ENCODE measurements at places on chromosomes 3 and 15.

DNA sequence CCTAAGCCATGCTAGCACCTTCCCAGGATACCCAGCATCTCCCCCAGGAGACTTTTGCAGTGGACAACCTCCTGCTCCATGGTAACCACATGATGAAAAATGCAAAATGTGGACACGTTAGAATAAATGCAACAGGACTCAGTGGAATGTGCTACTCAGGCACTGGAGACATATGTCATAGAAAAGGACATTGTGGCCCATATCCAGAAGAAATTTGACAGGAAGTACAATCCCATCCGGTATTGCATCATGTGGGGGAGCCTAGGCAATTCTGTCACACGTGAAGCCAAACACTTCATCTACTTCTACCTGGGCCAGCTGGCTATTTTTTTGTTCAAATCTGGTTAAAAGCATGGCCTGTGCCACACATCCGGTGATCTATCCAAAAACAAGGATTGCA lies 227.2 kb upstream of the GPR149 start:
- no peak for DNase-seq

DNA sequence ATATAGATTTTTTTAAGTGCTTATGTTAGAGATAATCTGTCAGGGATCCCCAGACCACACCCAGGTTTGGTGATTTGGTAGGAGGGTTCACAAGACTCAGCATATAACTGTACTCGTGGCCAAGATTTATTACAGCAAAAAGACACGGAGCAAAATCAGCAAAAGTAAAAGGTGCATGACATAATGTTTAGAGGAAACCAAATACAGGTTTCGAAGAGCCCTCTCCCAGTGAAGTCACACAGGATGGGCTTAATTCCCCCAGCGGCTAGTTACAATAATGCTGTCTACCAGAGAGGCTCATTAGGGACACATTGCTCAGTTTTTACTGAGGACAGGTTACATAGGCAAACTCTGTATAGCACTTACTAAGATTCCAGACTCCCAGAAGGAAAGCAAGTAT lies 36.5 kb downstream of the MYO5A start:
- DNase-seq = no peak

DNA sequence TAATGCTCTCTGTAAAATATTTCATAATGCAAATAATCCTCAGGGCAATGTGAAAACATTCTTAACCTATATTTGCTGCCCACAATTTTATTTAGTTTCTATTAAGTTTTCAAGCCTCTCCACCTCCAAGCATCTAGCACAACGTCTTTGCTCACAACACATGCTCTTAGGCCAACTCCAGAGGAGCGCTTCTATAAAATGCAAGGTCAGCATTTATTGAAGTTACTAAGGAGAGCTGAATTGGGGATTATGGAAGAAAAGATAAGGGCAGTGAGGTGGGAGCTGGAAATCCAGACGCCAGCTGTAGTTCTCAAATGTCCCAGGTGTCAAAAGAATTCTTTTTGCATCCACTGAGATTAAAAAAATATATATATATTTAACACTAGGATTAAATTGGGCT lies 996 bp downstream of the RABL3 start:
- DNase-seq = no peak

DNA sequence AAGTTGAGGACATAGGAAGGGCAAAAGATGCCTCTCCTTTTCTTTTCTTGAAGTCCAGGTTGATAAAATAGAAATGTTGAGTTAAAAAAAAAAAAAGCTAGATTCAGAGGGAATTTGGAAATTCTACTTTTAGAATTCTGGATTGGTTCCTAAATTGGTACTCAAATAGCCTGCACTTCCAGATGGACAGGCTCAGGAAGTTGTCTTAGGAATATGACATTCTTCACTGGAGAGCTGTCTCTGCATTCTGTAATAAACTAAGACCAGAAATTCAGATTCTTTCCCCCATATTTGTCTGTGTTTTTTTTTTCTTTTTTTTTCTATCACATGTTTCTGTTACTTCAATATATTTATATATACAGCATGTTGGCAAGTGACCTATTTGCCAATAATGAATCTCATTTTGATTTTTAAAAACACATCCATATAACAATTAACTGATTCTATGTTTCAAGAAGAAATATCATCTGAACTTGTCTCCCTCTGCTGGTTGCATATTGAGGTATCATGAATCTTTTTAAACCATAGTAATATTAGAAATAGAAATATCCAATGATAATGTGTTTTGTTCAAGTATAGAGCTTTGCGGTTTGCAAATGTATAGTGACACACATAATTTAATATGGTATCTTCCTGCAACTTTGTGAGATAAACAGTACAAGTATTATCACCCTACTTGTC lies 8.5 kb upstream of the LSAMP start:
- no peak for DNase-seq

- no peak for DNase-seq
Measured at GRCh38 chr3:148546959-148547358, 150.7 kb upstream of the AGTR1 start.

- no peak for DNase-seq
Measured at GRCh38 chr3:49614936-49615335, 59.2 kb upstream of the APEH start.

DNA sequence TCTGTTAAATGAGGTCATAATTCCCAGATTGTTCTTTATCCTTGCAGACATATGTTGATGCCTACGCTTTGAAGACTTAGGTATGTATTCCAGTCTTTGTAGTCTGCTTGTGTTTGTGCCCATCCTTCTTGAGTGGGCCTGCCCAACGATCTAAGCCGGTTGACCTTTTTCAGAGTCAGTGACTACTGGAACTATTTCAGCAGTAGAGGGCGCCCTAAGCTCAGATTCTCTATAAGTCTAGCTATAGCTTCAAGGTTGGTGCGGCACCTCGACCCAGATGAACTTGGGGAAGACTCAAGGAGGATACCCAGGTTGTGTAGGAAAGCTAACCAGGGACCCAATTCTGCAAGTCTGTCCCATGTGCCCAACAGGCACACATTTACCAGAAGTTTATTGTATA lies 228.8 kb upstream of the PPP2R3A start:
- DNase-seq = no peak

DNA sequence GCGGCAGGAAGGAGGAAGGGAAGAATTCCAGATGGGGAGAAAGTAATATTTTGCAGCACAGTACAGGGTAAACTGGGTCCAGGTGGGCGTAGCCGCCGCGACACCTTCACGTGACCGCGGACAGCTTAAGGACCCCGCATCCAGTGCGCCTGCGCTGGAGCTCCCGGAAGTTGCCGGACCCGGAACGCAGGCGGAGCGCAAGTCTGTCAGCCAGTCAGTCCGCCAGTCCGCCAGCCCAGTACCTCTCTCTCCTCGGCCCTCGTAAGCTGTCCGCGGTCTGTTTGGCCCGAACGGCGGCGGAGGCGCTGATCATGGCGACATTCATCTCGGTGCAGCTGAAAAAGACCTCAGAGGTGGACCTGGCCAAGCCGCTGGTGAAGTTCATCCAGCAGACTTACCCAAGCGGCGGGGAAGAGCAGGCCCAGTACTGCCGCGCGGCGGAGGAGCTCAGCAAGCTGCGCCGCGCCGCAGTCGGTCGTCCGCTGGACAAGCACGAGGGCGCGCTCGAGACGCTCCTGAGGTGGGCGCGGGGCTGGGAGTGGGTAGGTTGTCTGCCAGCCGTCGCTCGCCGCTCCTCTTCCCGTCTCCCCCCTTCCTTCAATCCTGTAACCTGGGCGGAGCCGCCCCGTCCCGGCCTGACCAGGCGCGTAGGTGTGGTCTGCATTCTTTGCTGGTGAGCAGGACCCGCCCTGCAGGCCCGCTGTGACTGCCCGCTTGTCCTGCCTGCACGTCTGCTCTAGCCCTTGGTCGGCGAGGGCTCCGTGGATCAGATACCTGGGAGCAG lies at the start of gene PDCD6IP:
PDCD6IP (plus strand) TSS at position 213 of the 784 bp plus-strand sequence; CDS start at position 312, 99 bp downstream.
- peak; percentile 87 for DNase-seq

GRCh38 chr3:137792626-137793271 lies 28.6 kb downstream of the SOX14 start:
- DNase-seq = no peak

DNA sequence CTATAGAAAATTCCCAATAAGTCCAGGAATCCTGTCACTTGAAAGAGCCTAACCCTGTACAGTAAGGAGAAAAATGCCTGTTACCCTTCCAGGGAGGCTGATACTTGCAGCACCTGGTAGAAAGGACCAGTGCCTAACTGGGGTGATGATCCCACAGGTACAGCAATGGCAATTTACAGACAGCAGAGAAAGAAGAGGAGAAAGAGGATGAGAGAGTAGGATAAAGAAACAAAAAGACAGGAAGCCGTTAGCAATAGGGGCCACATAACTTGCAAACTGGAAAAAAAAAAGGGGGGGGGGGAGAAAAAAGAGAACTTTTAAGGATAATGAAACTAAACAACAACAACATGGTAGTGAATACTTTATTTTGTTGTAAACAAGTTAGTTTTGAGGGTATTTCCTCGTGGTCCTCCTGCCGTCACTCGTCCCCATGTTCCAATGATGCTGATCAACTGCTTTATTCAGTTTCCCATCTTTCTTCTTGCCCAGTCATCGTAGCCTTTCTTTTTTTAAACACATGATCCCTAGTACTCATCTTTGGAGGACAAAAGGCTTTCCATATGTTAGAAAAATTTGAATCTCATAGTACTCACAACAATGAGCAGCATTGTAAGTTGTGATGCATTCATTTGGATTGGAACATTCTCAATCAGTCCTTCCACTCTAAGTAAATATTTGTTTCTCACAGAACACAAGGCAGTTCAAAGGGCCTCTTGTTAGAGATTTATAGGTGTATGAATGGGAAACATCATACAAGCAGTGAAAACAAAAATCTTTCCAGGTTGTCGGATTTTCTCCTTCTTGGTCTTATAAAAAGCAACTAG lies 8.6 kb downstream of the TM4SF1 start:
- no peak for DNase-seq

DNA sequence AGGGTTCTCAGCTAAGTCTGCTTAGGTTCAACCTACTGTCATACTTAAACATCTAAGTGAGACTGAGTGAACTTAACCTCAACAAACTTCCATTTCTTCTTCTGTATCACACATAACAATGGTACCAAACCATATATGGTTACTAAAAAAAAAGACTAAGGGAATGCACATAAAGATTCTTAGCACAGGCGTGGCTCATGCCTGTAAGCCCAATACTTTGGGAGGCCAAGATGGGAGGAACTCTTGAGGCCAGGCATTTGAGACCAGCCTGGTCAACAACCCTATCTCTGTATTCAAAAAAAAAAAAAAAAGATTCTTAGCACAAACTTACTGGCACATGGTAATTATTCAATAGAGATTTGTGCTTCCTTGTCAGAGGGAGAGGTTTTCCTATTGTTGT lies 57.9 kb downstream of the ACAP2 start:
- DNase-seq = no peak

GRCh38 chr15:28128031-28128430 lies 28.9 kb upstream of the OCA2 start:
- no peak for DNase-seq

- no peak for DNase-seq
Measured at GRCh38 chr15:90189781-90190467, 11.2 kb upstream of the SEMA4B start.
